ENCODE measurements at places on chromosomes 13 and 19.

- no peak for DNase-seq
Observed at GRCh38 chr13:68030152-68030809, 800.1 kb upstream of the PCDH9 start.

GRCh38 chr13:35976126-35976525 is 155.1 kb downstream of the DCLK1 start:
- DNase-seq, result no peak

DNA sequence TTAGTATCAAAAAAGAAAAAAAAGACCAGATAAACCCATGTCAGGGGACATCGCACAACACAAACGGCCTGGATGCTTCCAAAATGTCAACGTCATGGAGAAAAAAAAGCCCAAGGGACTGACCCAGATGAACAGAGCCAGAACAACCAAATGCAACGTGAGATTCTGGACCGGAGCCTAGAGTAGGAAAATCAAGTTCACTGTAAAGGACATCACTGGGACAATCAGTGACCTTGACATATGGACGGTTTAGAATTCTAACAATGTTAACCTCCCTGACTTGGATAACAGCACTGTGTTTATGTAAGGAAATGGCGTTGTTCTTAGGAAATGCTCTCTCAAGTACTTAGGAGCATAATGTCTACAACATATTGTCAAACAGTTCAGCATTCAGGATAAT is 15.1 kb upstream of the EMP3 start:
- DNase-seq, result no peak

DNA sequence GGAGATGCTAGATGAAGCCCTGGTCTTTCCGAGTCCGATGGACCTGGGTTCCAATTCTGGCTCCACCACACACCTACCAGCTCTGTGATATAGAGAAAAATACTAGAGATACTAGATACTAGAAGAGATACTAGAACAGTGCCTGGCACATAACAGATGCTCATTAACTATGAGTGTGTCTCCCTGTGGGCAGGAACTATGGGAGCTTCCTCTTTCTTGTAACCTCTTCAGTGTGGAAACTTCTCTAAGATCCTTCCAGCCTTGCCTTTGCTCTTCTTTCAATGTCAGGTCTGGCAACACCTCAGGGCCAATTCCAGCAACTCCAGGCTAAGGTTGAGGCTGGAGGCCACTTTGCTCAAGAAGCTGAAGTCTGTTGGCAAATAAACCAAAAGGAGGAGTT is 143.9 kb downstream of the KATNAL1 start:
- DNase-seq, result no peak

- no peak for DNase-seq
Observed at GRCh38 chr13:62357887-62358645, 942.4 kb upstream of the PCDH20 start.

DNA sequence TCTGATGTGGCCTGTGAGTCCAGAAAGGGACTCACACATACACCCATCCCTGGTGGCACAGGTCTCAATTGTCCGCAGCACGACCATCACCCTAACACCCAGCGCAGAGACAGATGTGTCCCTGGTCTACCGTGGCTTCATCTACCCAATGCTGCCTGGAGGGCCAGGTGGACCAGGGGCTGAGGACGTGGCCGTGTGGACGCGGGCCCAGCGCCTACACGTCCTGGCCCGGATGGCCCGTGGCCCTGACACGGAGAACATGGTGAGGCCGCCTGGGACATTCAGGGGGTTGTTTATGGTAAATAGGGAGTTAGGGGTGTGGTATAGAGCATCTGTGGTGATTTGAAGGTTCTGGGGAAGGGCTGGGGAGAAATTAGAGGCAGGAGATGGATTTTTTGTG is 22.8 kb downstream of the MEGF8 start:
- DNase-seq, result no peak

DNA sequence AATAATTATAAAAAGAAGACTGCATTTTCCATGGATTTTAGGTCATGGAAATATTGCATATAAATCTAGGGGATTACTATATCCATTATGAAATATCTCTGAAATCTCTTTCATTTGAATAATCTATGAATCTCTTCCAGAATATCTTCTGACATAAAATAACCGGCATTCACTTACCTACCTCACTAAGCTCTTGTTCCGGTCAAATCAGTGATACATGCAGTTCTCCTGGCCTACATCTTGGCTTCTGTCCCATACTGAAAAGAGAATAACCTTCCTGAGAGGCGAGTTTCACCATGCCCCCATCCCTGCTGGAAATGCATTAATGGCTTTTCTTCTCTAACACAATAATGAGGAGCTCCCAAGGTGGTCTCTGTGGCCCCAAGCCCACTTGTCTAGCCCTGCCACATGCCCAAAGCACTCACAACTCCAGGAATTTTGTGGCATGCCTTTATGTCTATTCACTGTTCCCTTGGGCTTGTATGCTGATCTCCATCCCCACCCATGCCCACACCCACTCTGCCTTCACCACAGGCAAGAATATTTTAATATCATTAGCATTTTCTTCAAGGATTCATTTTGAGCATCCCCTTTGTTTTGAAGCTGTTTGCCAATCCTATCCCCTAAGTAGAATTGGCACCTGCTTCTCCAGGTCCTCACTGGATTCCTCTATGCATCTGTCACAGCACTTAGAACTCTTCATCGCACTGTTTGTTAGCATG is 401.6 kb downstream of the COG6 start:
- no peak for DNase-seq

GRCh38 chr19:39470724-39471339 is 9.8 kb upstream of the TIMM50 start:
- no peak for DNase-seq

DNA sequence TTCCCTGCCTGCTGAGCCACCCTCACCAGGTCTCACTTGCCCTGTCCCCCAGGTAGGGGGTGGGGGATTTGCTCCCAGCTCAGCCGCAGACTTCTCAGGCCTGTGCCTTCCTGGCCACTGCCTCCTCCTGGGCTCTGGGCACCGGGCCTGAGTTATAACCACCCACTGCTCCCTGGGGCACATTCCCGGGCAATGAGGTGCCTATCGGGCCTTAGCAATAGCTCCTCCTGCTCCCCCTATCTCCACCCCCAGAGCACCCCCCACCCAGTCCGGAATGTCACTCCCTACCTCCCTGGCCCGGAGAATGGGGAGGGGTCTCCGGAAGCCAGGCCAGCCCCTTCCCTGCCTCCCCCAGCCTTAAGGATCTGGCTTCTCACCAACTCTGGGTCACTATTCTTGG is at the start of gene KLK5:
Gene KLK5, minus strand, starts transcription at position 129 of the 400 bp plus-strand sequence. CDS start 381 bp downstream, outside the sequence.
- DNase-seq, result no peak
